Caudate nucleus (tissue), 63 donors: ENCODE measurements at places on chromosomes 7 and 10.

DNA sequence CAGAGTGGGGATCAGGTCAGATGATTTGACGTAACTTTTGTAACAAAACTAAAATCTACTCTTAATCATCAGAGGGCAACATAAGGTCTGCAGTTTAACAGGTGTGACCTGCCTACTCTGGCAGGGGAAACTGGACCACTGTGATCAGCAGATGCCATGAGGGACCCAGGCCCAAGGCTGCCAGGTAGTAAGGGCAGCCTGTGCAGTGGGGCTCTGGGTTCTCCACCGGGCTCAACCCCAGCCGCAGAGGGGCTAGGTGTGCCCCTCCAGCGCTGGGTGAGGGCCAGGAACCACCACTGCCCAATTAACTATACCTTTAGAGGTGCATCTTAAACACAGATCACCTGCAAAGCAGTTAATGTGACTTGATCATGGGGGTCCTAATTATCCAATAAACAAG, 17.6 kb downstream of the AKR1B1 start:
- DNase-seq = no peak

DNA sequence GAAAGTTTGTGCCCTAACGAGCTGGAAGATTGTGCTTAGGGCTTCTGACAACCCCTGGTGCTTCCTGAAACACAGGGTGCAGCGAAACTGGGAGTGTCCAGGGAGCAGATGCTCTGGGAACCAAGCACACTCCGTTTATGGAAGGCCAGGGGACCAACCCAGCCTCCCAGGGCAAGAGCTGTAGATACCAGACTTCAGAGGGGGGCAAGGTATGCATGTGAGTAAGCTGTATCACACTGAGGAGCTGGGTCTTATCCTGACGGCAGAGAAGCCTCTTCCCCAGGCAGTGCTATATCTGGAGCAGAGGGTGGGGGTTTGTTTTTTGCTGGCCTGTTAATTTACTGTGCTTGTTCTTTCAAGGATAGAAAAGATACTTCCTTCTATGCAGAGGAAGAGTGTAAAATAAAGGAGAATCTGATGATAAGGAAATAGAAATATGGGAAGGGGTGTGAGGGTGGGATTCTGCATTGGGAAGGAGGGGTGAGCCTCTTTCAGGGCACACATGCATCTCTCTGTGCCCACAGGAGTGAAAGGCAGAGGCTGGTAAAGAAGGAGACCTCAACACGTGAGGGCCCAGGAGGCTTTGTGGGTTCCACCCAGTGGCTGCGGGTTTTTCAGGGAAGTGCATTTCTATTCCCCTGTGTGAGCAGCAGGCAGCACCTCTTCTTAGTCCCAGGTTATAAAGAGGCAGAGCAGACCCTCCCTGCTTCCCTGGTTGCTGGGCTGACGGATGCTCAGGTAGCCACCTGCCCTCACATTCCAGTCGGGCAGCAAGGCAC, 314.1 kb downstream of the TCERG1L start:
- no peak for DNase-seq

DNA sequence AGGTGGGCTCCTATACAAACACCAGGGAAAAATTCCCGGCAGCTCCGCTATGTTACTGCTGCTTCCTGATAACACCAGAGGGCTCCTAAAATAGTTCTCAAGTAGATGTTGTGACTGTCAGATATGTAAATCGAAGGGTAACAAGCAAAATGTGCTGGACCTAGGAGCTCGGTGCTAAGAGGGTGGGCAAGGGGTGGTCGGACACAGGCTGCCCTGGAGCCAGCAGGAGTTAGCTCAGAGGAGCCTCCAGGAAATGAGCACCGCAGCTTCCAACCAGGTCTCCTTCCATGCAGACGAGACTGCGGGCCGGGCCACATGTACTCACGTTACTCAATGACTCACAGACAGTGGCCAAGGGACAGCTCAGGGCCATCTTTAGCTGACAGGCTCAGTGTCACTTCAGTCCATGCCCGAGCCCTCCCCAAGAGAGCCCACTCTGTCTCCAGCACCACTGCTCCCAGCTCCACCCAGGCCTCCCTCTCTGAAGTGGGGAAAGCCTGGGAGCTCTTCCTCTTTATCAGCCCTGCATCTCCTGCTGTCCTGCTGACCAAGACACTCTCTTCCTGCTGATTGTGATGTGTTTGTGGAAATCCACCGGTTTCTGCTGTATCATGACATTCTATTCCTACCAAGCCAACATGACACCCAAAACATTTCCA, 37.2 kb upstream of the TMEM273 start:
- no peak for DNase-seq

DNA sequence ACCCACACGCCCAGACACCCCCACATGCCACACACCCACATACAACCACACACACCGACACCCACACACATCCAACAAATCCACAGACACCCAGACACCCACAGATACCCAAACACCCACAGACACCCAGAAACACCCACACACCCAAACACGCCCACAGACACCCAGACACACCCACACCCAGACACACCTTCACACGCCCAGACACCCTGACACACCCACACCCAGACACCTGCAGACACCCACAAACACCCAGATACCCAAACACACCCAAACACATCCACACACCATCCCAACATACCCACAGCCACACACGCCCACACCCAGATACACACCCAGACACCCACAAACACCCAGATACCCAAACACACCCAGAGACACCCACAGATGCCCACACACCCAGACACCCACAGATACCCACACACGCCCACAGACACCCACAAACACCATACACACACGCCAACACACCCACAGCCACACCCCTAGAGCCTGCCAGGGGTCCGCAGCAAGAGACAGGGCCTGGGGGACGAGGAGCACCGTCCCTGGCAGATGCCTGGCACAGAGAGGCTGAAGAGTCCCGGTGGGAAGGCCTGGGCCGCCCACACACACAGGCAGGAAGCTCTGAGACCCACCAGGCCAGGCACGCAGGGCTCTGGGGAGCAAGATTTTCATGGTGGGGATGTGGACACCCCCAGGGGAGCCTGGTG, 28.5 kb downstream of the CYP2W1 start:
- DNase-seq = peak; percentile 47

DNA sequence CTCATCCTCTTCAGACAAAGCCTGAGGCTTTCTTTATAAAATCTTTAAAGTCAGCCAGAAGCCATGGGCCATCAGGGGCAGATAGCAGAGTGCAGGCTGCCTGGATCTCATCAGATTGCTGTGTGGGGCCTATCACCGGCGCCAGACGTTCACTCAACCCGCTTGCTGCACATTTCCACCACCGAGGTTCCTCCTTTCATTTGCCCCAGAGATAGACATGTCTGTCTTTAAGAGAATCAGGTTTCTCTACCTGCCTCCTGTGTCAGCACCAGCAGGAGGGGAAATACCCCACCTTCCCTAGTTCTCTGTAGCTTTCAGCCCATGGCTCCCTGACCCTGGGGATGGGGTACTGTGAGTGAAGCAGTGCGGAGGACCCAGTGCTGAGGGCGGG, 22.0 kb downstream of the SLC18A2 start:
- no peak for DNase-seq

GRCh38 chr7:151109094-151110048, 23.1 kb downstream of the AGAP3 start:
- DNase-seq = no peak

DNA sequence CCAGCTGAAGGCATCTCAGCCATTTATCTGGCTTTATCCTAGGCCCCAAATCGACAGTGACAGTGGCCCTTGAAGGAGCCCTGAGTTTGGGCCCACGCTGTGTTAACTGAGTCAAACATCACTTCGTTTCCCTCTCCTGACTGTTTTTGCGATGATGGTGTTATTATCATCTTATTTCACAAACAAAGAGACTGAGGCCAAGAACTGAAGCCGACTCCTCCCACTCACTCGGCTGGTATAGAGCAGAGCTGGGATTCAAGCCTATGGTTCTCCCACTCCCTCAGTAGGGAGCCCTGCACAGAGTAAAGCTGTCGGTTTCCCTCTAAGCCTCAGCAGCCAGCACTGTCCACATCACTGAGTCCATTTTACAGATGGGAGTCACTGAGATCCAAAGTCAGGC, 141.0 kb downstream of the CDH23 start:
- DNase-seq = no peak

DNA sequence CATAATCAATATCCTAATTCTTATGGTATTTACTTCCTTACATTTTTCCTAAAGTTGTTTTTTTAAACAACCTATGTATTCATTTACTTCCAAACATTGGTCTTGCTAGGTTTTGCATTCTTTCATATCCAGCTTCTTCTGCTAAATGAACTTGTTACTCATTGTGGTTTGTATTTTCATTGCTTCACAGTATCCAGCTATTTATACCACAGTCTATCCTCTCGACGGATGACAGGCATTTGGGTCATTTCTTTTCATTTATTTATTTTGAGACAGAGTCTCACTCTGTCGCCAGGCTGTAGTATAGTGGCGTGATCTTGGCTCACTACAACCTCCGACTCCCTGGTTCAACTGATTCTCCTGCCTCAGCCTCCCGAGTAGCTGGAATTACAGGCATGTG, 66.8 kb downstream of the CCDC6 start:
- DNase-seq = no peak

GRCh38 chr10:3539696-3540383, 245.2 kb downstream of the KLF6 start:
- DNase-seq = no peak

GRCh38 chr10:93386631-93387369, 95.3 kb downstream of the MYOF start:
- DNase-seq = no peak

DNA sequence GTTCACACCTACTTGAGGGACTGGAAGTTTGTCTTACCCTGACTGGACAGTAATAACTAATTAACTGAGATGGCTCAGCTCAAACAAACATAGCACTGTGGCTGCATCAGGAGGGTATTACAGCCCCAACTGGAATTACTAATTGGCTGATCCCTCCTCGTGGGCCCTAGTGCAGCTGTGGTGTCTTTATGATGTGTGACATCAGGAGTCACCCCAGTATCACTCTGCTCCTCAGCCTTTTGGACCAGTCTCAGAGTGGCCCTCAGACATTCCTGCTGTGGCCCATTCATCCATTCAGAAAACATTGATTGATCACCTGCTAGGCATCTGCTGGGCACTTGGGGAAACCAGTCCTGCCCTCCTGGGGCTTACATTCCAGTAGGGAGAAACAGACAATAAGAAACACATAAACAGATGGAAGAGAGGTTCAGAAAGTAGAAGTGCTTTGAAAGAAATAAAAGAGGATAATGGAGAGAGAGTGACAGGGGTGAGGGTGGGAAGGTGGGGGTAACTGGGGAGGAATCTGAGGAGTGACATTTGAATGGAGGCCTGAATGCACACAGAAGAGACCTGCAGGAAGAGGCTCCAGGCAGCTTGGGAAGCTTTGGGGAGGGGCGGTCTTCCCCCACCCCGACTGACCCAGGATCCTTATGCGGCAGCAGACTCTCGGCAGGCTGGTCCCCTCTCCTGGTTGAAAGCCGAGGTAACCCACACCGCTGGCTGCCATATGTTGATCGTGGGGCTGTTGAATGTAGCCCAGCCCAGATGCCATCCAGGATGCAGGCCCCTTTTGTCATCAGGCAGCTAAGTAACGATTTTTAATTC, 113.1 kb downstream of the C10orf105 start:
- no peak for DNase-seq

DNA sequence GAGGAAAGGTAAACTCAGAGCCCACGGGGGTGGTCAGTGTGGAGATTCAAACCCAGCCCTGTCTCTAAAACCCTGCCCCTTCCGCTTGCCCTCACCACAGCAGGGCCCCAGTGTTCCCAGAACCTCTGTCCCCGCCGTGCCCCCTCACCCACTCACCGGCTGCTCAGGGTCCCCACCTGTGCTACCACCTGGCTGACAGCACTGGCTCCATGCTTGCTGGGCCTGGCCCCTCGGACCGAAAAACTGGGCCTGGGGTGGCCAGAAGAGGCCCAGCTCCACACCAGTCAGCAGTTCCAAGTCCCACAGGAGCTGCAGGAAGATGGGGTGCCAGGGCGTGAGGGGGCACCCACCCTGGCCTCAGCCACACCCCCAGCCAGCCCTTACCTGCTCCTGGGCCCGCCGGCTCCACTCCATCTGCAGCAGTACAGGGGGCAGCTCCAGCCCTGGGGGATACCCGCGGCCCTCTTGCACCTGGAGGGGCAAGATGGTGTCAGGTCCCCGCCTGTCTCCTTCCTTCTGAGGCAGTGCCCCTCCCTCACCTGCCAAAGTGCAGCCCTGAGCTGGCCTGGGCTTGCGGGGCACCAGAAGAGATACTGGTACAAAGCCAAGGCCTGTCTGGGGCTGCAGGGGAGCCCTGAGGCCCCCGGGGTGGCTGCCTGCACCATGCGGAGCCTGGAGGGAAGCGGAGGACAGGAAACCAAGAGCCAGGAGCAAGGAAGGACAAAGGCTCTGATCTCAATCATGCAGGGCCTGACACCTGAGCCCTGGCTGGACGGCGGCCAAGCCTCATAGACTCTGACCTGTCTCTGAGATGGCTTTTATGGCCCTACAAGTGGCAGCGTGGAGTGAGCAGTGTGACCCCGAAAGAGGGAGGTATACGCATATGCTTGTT, 11.7 kb downstream of the ATP6V1F start:
- DNase-seq = no peak

- no peak for DNase-seq
Observed at GRCh38 chr7:48298779-48299178, 127.5 kb downstream of the ABCA13 start.

- DNase-seq = no peak
Observed at GRCh38 chr7:6389728-6390127, 58.0 kb downstream of the DAGLB start.

DNA sequence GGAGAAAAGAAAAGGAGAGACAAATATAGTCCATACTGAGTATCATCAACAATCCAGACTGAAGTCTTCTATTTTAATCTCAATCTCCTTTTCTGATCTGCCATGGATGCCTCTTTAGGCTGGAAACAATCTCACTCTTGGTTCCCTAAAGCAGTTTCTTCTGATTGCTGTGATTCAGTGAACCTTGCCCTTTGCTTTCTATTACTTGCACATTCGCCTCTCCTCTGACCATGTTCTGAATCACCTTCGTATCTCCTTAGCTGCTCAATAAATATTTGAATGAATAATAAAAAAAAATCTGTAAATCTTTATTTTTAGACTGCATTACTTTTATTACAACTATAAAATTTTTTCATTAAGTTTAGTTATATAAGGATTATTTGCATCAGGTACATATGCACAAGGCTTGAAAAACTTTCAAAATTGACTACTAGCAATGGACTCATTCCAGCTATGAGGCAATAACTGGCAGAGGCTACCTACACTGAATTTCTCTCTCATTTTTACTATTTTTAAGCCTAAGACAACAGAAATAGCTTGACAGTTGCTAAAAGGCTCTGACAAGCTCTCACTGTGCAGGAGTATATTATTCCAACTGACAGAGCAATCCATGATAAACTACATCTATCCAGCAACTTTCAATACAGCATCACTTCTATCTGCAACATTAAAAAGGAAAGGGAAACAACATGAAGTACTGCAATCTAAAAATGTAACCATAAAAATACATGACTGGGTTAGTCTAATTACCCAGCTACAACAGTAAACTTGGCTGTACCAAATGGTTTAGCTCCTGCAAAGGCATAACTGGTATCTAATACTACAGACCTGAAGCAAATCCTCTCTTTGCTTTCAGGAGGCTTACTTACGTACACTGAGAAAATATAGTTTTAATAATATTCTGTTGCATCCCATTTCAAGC, 25.6 kb downstream of the TM9SF3 start:
- DNase-seq = no peak
